ENCODE measurements at places on chromosomes 13 and 19. TPM values are rescaled to one million over a fixed set of nuclear protein-coding genes. Genes with fewer than 3 reads are reported as not detected.

ZNF557 gene
- 10.3 TPM for total RNA-seq

ELANE gene
- not detected for total RNA-seq

ADPRHL1 gene
- total RNA-seq: 1.5 TPM

SIGLEC5 gene
- not detected for total RNA-seq

CYP2A7 gene
- total RNA-seq: not detected

ANKRD24 gene
- 0.82 TPM for total RNA-seq

NALCN gene
- total RNA-seq: not detected

FARSA gene
- total RNA-seq: 45.8 TPM

CBY2 gene
- not detected for total RNA-seq

HSPB6 gene
- not detected for total RNA-seq

CAPN12 gene
- 2.9 TPM for total RNA-seq

LHB gene
- total RNA-seq: 1.4 TPM

Measured in endothelial cell (in vitro differentiated cells).